ENCODE measurements at places on chromosomes 1 and 21.

- DNase-seq, result no peak
Observed at GRCh38 chr1:185345913-185346720, 29.1 kb upstream of the IVNS1ABP start.

- DNase-seq, result no peak
Observed at GRCh38 chr21:40847951-40848350, 993 bp upstream of the DSCAM start.

GRCh38 chr1:242890192-242890741 lies 364.8 kb downstream of the CEP170 start:
- no peak for DNase-seq

- no peak for DNase-seq
Observed at GRCh38 chr1:198328458-198329032, 171.7 kb downstream of the NEK7 start.

DNA sequence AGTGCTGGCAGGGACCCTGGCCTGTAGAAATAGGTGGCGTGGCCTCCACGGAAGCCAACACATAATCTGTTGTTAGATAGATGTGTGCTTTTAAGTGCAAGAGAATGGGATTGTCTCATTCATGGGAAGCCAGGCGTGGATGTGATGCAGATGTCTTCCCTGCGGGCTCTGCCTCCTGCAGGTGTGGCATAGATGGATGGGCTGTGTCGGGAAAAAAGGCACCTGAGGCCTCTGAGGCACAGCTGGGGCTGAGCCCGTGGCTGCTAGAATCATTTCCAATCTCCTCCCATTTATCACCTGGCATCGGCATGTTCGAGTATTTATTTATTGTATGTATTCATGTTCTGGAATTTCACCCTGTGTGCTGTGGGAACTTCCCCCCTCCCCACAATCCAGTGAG lies 353.4 kb upstream of the AJAP1 start:
- DNase-seq, result no peak

GRCh38 chr1:47534436-47534835 lies 96.6 kb downstream of the FOXD2 start:
- DNase-seq, result no peak

- DNase-seq, result no peak
Observed at GRCh38 chr1:17828991-17829390, 73.9 kb downstream of the ACTL8 start.

GRCh38 chr1:184028854-184029623 lies 8.5 kb downstream of the COLGALT2 start:
- DNase-seq, result no peak

Data from H54 (cell line).